PC-9 (cell line): ENCODE measurements at places on chromosomes 11 and 22.

GRCh38 chr22:49763696-49764095 lies 64.0 kb downstream of the BRD1 start:
- no peak for DNase-seq

DNA sequence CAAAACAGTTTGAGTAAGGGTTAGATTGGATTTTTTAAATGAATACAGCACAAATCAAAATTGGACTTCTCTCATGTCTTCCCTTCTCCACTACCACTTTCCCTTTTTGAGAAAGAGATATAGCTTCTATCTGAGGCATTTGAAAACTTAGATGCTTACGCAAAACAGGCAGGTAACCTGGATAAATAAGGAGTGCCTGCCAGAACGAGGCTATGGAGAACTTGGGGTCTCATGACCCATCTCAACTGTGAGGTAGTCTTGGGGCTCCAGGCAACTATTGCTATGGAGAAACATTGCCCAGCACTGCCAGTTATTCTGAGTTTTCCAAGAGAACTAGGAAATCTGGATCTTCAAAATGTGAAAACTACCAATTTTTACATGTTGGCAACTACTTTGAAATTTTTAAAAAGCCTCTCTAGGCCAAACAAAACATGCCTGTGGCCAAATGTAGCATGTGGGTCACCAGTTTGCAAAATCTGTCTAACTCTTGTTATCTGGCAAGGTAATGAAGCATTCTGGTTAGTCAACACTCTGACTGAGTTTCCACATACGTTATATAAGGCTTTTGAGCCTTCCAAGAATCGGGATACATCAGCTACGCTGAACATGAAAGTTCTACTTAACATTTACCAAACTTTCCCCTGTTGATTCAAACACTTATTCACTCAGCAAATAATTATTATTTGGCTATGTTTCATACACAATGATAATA lies 752.7 kb downstream of the KCNA4 start:
- no peak for DNase-seq

DNA sequence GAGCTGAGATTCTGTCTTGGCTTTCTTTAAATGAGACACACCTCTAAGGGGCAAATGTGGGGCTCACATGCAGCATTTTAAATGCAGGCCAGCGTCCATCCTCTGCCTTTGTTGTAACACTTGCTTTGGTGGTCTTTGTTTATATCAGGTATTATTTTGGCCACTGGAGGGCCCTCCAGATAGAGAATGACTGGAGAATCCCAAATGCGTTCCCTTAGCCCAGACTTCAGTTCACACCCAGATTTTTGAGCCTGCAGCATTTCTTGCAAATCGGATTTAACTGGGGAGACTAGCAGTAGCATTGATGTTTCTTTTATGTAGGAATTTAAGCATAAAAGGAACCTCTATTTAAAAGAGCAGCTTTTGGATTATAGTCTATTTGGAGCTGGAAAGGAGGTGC lies 200.2 kb upstream of the SORL1-AS1 start:
- no peak for DNase-seq

GRCh38 chr11:74276581-74276980 lies 34.9 kb downstream of the P4HA3 start:
- DNase-seq, result no peak
